Lung microvascular endothelial cell (primary cell): ENCODE measurements at places on chromosomes 12 and 14. TPM values are rescaled to one million over a fixed set of nuclear protein-coding genes. Genes with fewer than 3 reads are reported as not detected.

GRCh38 chr12:69157023-69157655 is 82.2 kb upstream of the CPSF6 start:
- DNase-seq: peak; percentile 83

DNA sequence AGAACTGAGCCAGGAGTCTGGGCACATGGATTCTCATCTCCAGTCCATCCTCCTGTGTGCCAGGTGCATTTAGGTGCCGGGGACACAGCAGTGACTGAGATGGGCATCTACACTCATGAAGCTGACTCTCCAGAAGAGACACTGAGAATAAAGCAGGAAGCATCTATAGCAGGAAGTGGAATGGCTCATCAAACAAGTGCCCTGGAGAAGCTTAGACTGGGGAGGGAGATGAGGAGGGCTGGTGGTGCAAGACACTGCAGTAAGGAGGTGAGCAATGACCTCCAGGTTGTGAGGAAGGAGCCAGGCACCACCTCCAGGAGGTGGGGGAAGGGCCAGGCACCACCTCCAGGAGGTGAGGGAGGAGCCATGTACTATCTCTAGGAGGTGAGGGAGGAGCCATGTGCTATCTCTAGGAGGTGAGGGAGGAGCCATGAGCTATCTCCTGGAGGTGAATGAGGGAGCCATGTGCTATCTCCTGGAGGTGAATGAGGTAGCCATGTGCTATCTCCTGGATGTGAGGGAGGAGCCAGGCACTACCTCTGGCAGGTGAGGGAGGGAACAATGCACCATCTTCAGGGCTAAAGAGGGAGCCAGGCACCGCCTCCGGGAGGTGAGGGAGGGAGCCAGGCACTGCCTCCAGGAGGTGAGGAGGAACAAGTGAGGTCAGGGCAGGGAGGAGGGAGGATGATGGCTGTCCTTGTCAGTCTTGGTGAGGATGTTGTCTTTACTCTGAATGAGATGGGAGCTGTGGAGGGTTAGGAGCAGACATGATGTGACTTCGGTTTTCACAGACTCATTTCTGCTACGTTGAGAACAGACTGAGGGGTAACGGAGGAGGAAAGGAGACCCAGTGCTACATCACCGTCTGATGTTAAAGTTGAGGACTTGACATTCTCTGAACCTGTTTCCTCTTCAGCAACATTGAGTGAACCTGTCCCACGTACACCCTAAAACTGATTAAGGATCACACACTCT is 961.9 kb upstream of the TMEM132C start:
- no peak for DNase-seq

- peak; percentile 20 for DNase-seq
Observed at GRCh38 chr14:22333422-22334274, 255.4 kb downstream of the DAD1 start.

- no peak for DNase-seq
Observed at GRCh38 chr14:60974090-60974651, 6.7 kb downstream of the TRMT5 start.

DNA sequence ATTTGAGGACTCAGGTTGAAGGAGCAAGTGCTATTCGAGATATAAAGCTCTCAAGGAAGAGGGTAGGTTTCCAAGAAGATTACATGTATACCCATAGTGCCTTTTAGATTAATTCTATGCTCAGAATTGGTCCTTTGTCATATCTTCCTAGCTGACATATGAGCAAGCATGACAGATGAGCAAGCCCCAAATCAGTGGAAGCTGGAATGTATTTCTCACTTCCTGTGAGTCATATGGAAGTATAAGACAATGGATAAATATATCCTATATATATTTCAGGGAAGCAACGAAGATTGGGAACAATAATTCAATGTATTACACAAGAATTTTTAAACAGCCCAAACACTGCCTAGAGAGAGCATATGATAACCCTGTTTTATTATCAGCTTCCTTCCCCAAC is 674.1 kb upstream of the ATXN7L3B start:
- DNase-seq: peak; percentile 9

DNA sequence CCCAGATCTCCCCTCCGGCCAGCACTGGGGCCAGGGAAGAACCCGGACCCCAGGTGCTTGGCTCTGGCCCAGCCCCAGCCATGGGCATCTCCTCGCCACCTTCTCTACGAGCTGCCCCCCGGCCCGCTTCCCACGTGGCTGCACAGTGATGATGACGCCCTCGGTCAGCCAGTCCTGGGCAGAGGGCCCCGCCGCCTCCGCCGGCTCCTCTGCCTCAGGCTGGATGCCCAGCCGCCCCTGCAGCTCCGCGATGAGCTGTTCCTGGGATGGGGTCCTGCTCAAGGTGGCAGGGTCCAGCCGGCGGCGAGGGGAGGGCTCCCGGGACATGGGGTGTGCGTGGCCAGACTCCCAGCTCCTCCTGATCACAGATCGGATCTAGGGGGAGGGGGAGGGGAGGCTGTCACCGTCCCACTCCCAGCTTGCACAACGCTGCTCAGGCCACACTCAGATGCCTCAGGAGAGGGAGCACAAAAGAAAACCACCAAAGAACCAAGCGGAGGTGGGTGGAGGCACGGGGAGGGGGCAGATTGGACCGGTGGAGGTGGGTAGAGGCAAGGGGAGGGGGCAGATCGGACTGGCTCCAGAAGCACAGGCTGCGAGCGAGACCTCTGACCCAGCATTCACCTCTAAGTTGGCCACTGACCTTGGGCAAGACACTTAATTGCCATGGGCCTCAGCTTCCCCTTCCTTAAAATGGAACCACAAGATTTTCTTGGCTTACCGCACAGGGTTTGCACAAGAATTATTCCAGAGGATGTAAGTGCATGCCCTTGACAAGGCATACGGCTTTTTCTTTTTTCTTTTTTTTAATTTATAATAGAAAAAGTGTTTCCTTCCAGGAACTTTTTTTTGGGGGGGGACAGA is 16.1 kb upstream of the RPLP0 start:
- no peak for DNase-seq

- peak; percentile 84 for DNase-seq
Observed at GRCh38 chr12:57744194-57744776, 554 bp upstream of the TSPAN31 start.

DNA sequence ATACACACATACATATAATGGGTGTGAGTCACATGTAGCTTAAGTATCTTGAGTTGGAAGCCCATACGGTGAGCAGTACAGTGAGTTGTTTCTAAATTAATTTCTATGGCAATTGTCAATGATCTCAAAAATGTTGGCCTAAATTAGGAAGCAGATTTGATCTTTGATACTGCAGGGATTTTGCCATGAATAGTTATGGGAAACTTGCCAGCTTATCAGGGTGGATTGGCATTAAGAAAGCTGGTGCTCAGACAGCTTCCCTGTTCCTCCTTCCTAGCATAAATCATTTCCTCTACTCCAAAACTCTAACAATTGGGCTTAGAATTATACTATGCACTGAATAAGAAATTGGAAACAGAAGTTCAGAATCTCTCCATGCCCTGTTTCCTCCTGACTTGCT is 150.9 kb upstream of the FRMD6 start:
- DNase-seq: no peak

GRCh38 chr14:48398675-48399282 is 723.4 kb upstream of the MDGA2 start:
- DNase-seq: peak; percentile 38

- no peak for DNase-seq
Observed at GRCh38 chr12:11150832-11151231, 16.4 kb upstream of the TAS2R30 start.

DNA sequence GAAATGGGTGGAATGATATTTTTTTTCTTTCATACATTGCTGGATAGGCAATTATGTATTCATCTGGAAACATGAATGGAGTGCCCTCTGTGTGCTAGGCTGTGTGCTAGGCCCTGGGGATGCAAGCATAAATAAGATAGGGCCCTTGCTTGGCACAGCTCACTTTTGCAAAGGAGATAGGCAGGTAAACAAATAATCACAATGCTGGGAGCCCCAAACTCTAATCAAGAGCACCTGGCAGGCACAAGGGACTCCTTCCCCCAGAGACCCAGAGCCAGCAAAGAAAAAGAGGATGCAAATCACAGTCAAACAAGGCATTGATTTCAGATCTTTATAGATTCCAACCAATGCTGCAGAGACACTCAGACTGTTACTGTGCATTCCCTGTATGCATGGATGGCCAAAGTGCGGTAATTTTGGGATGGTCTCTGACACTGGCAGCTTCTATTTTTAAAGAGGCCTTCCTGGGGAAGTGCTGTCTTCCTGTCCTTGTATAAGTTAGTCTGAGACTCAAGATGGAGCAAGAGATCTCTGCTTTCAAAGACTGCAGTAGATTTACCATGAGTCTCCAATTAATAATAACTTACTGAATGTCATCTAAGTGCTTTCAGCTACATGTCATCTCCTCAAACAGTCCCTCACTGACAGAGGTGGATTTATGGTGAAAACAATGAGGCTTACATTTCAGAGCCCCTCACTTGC is 45.1 kb upstream of the CPM start:
- DNase-seq: no peak

DNA sequence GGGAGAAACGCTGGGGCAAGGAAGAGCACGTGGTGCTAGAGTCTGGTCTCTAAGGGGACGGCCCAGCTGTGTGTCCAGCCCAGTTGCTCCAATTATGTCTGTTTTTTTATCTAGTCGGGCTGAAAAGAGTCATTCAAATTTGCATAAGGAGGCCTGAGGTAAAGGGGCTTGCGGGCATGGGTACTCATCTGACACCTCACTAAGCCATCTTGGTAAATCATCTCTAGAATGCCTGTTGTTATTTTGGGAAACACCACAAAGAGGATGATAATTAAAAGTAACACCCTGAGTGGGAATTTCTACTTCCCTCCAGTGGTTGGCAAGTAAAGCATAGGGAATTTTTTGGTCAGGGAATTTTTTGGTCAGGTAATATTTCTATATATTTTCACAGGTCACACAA is 196.1 kb upstream of the ALG10B start:
- no peak for DNase-seq

DNA sequence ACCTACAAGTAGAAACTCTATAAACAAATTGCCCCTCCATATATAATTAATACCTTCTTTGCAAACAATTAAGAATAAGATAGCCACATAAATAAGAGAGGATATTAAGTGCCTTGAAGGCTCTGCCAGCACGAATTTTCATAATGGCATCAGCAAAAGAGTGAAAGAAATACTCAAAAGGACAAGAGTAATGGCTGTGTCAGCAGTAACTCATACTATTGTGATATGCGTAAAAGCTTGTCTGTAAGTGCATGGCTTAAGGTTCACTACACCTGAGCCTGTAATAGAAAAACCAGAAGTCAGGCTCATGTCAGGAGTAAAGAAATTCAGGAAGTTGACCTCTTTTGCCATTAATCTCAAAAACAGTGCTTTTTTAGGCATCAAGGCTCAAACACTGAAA is 204.1 kb downstream of the TRHDE start:
- no peak for DNase-seq

DNA sequence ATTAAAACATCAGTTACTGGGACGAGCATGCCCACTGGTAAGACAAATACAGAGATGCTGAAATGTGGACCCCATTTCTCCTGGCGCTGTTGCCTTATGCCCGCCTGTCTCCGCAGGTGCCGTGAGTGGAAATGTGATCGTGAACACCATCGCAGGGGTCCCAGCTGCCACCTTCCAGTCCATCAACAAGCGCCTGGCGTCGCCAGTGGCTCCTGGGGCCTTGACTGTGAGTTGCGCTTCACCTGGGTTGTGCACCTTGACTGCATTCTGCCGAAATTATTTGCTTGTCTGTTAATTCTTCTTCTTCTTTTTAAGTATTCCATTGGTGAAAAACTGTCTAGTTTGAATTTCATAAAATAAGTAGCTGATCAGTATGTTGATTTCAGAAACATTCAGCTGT is 89.1 kb downstream of the DDX51 start:
- no peak for DNase-seq

DNA sequence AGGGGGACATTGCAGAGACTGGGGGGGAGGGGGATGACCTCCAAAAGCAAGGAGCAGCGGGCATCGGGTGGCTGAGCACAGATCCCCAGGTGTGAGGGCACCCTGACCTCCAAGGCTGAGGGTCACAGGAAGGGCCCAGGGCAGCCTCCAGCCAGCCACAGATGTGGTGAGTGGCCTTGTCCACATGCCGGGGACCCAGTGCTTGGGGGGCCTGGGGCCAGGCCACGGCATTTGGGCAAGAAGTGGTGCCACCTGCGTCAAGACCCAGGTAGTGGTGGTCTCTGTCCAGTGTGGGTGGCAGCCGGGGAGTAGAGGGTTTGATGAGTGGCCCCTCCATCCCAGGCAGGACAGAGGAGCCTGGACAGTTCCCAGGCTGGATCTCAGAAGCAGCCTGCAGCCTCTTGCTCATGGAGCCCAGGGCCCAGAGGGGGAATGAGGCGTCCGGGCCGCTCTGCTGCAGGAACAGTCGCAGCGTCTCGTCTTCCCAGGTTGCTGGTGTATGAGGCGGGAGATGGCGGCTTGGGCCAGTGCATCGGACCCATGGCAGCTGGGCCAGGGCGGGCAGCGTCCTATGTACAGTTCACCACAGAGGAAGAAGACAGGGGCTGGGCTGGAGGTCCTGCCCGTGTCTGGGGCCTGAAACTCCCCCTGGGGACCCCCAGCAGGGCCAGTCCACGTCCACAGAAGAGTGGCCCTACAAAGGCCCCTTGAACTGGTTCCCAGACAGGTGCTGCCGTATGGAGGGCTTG is 33.5 kb downstream of the CCNK start:
- no peak for DNase-seq

GRCh38 chr14:99976021-99976420 is 89.2 kb upstream of the EVL start:
- DNase-seq: no peak

DNA sequence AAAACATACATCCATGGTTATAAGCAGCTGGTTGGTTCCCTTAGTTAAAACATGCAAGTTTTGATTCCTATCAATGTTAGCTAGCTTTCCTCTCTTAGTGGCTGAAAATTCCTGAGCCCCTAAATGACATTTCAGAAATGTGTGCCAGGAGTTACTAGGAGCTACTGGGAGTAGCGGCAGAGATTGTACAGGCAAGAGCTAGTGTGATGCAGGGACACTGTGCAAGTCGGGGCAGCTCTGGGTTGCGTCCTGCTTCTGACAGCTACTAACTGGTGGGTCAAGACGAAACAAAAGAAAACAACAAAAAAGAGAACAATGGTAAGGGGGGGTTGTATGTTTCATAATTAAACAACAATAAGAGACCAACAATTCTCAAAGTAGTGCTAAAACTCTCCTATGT is 35.4 kb downstream of the LRIG3 start:
- no peak for DNase-seq

GRCh38 chr14:64196814-64197411 is 97.3 kb downstream of the ESR2 start:
- peak; percentile 9 for DNase-seq

DNA sequence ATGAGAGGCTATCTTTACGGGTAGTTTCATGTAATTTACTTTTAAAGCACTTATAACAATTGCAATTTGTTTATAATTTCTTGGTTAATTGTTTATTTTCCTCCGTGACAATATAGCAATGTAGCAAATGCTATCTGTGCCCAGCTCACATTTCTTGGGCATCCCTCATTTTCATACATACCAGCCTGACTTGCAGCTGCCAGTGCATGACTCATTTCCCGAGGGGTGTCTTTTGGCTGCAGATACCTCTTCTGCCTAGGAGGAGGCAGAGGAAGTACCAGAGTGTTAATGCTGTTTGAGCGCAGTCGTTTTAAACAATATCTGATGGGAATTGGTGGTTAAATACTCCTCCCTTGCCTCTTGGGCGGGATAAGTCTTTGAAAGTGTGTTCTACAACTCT is 104.2 kb upstream of the ABCD2 start:
- peak; percentile 18 for DNase-seq

IL22 gene
- not detected in 2 replicates for total RNA-seq

SYNDIG1L gene
- total RNA-seq: not detected in 2 replicates

SCYL2 gene
- total RNA-seq: 31.7 and 34.0 TPM in 2 replicates

PRR4 gene
- 0.22 and 0.40 TPM in 2 replicates for total RNA-seq

CLEC4E gene
- not detected in 2 replicates for total RNA-seq

BICDL1 gene
- under 0.01 TPM in 2 replicates for total RNA-seq

KRT79 gene
- not detected in 2 replicates for total RNA-seq

SDR9C7 gene
- not detected in 2 replicates for total RNA-seq

RAD9B gene
- total RNA-seq: 0.40 and 0.65 TPM in 2 replicates

DPY19L2 gene
- total RNA-seq: 0.40 and 0.65 TPM in 2 replicates

CLEC2B gene
- total RNA-seq: 26.4 and 29.2 TPM in 2 replicates
